ENCODE measurements at places on chromosomes 11 and 22.

DNA sequence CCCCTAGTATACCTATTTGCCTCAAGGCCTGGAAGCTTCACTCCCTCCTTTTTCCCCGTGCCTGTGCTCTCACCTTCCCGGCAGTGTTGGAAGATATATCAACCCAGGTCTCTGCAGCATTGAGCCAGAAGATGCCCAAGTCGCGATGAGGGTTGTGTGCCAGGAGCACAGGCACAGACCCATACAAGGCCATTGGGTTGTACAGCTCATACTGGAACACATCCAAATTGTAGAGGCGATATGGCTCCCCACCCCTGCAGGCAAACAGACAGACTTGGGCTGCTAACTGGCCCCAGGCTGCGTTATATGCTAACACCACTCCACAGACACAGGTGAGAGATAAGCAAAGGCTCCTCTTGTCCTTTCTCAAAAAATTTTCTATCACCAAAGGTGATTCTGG lies 10.7 kb upstream of the B3GAT3 start:
- DNase-seq, result no peak

- DNase-seq, result no peak
These were observed 670.9 kb downstream of the BRD1 start for GRCh38 chr22:49156662-49157285.

- no peak for DNase-seq
These were observed 16.0 kb upstream of the CCDC90B start for GRCh38 chr11:83302151-83302550.

GRCh38 chr11:110470716-110471115 lies 41.0 kb downstream of the FDX1 start:
- no peak for DNase-seq

DNA sequence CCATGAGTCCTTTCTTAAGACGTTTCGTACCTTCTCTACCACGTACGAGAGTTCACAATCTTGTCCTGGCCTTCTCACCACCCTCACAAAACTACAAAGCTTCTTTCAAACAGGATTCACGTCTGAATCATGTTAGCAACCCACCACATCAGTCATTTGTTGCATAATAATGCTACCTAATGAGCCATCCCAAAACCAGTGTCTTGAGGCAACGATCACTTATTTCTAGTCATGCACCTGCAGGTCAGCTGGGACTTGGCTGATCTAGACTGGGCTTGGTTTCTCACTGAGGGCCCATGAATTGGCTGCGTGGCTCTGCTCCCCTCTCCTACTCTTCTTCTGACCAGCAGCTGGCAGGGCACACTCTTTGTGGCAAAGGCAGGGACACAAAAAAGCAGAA lies 28.3 kb downstream of the LARGE1 start:
- no peak for DNase-seq

- DNase-seq, result no peak
These were observed 6.6 kb downstream of the TSPAN4 start for GRCh38 chr11:849104-849824.

DNA sequence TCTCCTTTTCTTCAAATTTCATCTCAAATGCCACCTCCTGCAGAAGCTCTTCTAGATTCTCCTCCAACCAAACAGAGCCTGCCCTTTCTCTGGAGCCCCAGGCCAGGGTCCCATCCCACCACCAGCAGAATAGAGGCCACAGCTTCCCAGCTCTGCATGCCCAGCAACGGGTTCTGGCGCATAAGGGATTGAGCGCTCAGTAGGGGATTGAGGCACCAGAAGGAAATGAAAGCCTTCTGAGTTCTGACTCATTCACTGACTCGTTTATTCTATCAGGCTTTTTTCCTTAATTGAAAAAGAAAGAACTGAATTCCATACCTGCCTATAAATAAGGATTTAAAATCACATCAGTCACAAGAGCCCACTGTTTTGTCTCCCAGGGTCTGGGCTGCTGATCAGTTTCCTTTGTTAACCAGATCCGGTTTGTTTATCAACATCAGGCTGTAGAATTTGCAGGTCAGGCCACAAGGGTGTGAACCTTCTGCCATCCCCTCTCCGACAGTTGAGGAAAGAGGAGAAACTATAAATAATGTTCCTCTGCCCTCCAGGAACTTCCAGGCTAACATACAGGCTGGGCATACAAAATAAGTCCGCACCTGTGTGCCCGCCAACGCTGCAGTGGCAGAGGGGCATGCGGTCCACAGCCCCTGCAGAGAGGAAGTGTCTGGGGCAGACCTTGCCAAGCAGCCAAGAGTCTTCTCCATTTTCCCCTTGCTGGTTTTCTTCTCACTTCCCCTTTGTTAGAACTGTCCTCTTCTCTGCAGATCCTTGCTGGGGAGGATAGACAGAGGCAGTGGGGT lies 63.5 kb upstream of the PRDM11 start:
- no peak for DNase-seq

Data from NCI-H226 (cell line).